Left ventricle myocardium superior (tissue), 1 donor: ENCODE measurements at places on chromosomes 13 and 19. TPM values are rescaled to one million over a fixed set of nuclear protein-coding genes. Genes with fewer than 3 reads are reported as not detected.

DNA sequence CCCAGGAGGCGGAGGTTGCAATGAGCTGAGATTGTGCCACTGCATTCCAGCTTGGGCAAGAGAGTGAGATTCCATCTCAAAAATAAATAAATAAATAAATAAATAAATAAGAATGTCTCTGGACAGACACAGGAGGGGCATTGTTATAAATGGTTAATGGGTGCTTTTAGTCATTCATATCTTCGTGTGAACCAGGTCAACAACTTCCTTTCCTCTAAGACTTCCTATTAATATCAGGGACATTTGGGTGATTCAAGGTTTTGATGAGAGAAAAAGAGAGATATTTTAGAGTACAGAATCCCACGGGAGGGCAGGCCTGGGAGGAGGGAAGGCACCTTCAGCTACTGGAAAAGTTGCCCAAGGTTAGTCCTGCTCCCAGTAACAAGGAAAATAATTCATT is 23.9 kb downstream of the DHRS12 start:
- no peak for DNase-seq

DNA sequence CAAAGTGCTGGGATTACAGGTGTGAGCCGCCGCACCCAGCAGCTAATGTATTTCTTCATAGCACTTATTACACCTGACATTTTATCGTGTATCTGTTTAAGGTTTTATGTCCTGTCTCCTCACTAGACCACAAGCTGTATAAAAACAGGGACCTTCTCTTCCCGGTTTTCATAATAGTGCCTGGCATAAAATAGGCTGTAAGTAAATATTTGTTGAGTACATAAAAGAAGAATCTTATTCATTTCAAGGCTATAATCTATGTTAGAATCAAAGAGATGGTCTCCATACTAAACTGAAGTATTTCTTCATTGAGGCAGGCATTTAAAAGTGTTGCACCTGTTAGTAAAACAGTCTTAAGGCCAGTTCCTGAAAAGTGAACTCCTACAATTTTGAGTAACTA is 194.0 kb downstream of the SHISA2 start:
- DNase-seq, result no peak

- DNase-seq, result no peak
Observed at GRCh38 chr19:30848636-30849425, 476.6 kb downstream of the ZNF536 start.

DNA sequence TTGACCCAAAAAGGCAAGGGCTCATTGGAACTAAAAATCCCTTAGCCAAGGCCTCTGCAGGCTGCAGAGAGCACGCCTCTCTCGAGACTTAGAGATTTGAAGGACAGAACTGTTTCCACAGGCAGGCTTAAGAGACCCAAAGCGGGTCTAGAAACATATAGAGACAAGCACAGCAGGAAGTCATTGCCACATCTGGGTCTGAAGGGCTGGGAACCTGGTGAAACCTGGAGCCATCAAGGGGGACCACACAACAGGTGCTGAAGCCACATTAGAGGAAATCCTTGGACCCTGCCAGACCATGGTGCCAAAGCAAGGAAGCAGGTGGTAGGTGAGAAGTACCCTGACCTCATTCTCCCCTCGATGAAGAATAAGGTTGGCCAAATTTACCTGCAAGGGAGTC is 33.8 kb upstream of the LRCH1 start:
- DNase-seq, result no peak

DNA sequence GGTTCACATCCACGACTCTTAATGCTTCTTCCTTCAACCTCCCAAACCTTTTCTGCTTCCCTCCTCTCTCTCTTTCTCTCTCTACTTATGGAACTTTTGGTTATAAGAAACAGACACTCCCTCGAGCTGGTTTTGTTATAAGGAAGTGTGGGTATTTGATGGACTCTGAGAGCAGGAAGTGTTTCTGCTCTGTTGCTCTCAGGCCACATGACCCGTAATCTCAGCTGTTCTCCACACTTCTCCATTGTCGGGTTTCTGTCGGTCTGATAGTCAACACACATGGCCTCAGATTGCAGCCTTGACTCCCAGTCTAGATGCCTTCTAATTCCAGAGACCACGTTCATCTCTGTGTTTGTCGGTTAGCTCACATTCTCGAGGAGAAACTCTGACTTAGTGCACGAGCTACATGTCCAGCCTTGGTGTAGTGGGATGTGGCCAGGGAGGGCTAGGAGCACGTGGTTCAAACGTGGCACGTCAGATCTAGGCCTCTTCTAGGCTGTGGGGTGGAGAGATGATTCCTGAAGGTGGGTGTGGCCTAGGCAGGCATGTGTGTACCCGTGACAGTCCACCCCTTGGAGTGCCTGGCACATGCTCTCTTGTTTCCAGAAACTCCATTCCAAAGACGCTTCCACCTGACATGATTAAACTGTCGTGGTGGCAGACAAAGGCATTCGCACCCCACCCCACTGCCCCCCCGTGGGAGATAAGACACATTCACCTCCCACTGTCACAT is 26.3 kb downstream of the CNFN start:
- no peak for DNase-seq

DNA sequence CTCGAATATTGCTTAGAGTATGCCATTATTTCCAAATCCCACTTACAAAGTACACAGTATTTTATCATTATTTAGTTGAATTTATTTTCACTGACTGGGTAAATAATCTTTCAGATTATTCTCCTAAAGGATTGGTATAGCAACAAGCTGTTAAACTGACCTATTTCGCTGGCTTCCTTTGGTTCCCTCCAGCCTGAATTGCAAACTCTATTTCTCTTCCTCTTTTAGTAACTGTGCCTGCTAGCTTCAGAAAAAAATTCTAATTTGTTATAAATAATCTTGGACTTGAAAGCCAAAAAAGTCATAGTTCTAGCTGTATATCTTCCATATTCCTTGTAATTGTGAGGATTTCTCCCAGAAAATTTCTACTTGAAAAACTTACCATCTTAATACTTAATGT is 15.0 kb upstream of the CCNA1 start:
- DNase-seq, result no peak

Gene CD22
- total RNA-seq, result 0.52 TPM

Gene TEX101
- not detected for total RNA-seq
